ENCODE measurements at places on chromosomes 12 and 14.

DNA sequence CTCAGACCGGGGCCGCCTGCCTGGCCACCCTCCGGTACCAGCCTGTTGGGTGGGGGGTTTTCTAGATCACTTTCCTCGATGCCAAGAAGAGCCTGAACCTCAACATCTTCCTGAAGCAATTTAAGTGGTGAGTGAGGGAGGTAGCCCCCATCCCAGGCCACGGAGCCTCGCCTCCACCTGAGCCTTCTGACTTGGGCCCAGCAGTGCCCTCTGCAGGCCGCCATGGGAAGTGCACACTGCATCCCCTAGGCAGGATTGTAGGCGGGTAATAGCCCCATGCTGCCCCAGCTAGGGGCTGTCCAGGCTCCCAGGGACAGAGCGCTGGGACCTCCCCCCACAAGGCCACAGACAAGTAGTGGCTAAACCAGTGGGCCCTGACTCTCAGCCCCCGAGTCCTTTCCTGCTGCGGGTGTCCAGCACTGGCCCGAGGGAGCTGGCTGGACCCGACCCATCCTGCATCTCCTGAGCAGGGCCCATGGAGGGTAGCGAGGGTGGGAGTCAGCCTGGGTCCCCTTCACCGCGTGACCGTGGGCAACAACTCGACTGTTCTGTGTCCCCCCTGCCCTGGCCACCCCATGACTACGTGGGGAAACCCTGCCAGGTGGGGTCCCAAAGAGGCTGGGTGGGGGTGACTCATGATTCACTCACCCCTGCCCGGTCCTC is 15.3 kb upstream of the ADSS1 start:
- peak; percentile 58 for DNase-seq

GRCh38 chr14:31441273-31442111 is 15.8 kb downstream of the DTD2 start:
- no peak for DNase-seq

DNA sequence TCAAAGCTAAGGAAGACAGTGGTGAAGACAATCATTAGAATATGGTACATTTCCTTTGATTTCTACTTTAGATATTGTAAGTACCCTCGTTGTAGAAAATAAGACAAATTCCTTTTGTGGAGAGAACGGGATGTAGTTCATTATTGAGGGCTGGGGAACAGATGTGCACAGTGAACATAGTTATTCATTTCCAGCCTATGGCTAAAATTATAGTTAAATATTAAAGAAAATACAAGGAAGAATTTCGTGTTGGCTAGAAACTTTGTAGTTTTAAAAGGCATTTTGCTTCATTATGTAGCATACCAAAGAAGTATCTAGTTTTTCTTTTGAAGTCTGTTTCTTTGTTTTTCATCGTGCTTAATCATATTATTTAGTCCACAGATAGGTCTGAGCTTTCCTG is 201.8 kb downstream of the ESR2 start:
- no peak for DNase-seq

GRCh38 chr12:91332302-91332701 is 149.7 kb upstream of the DCN start:
- no peak for DNase-seq

DNA sequence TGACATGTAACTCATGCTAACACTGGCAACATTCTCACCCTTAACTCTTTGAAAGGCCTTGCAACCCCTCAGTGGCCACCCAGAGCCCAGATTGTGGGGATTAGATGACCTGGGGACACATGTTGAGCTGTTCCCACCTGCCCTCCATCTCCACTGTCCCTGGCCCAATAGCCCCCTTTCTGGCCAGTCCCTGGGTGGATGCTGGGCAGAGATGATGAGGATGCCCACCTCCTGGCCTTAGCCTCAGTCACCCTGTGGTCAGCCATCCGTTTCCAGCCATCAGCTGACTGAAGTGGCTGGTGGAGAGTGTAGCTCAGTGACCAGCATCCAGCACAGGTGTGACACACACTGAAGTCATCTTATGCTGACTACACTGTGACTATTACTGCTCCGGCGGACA is 4.7 kb downstream of the ANHX start:
- DNase-seq = no peak

DNA sequence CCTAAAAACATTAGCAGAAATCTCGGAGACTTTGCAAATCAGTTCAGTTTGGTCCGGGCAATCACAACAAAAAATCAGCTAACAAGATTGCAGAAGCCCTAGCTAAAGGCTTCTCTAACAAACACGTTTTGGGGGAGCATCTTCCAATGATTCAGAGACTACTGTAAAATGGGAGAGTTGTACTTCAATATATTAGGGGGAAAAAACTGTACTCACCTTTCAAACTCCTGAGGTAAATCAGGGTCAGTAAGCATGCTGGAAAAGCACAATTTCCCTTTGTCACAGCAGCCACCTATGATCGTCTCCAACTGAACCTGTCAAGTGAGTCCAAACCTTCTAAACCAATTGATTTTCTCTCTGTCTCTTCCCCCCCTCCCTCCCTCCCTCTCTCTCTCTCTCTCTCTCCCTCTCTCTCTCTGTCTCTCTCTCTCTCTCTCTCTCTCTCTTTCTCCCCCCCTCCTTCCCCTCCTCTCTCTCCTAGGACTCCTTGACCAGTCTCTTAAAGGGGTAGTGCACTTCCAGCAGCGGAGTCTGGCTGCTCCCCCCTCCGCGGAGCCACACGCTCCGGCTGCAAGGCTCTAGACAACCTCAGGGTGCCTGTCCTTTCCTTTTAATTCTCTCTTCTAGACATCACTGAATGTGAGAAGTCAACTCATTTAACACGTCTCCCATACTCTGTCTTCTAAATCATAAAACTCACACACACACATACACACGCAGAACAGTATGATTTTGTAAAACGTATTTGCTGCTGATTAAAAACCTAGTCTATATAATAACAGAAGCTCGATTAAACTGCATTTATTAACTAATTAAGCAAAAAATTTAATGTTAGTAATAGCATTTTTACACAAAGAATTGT is at the start of gene SOX5:
Gene SOX5 (minus strand): TSS at position 323 of the 862 bp plus-strand sequence. CDS start 69 bp downstream, at position 254.
- no peak for DNase-seq

- no peak for DNase-seq
Measured at GRCh38 chr12:108004319-108004718, 124.8 kb upstream of the WSCD2 start.

GRCh38 chr14:35333797-35334743 is 41.9 kb downstream of the PSMA6 start:
- no peak for DNase-seq
